ENCODE measurements at places on chromosomes 13 and 19.
A peak's percentile ranks its signal among the peaks of the same experiment; 100 is the strongest.

GRCh38 chr19:38695317-38695683 is 47.9 kb downstream of the ACTN4 start:
- DNase-seq: peak; percentile 16

DNA sequence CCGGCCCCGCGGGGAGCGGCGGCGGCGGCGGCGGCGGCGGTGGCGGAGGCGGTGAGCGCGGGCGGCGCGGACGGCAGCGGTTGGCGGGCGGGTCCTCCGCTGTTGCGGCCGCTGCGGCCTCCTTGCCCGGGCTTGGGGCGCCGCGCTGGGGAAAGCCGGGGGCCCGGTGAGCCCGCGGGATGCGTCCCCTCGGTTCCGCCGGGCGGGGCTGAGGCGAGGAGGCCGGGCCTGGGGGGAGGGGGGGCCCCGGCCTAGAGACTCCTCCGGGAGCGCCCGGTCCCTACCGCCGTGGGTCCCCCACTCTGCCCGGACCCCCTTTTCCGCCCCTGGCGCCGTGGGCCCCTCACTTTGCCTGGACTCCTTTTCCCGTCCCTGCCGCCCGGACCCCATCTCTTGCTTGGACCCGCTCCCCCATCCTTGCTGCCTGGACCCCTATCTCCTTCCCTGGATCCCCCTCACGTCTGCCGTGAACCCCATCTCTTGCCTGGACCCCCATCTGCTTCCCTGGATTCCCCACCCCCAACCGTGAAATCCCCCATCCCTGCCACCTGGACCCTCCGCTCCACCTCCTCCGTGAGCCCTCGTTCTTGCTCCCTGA is 28.6 kb upstream of the NDUFS7 start:
- DNase-seq: no peak

DNA sequence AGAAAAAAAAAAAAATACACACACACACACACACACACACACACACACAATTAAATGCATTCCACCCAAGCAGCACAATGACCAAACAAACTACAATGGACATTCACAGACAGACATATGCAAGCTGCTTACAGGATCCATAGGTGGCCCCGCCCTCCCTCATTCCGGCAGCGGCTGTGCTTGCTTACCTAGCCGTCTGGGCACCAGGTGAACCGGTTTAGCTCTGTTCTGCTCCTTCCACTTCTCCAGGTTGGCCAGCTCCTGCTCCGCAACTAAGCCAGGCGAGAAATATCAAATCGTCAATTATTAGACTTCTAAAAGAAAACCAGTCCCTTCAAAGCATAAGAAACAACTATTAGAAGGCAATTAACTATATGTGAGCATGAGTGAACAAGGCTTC is 23.1 kb downstream of the EPSTI1 start:
- DNase-seq: no peak

DNA sequence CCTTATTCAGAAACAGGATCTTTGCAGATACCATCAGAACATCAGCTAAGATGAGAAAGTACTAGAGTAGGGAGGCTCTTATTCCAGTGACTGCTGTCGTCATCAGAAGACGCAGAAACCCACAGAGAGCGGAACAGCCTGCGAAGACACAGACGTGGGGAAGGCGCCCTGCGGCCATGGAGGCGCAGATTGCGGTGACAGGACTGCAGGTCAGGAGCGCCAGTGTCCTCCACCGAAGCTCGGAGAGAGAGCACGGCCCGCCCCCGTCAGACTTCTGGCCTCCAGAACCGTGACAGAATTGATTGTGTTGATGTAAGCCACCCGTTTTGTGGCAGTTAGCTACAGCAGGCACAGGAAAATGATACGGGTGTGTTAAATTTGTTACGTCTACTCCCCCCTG is 275.5 kb downstream of the EFNB2 start:
- DNase-seq: no peak

DNA sequence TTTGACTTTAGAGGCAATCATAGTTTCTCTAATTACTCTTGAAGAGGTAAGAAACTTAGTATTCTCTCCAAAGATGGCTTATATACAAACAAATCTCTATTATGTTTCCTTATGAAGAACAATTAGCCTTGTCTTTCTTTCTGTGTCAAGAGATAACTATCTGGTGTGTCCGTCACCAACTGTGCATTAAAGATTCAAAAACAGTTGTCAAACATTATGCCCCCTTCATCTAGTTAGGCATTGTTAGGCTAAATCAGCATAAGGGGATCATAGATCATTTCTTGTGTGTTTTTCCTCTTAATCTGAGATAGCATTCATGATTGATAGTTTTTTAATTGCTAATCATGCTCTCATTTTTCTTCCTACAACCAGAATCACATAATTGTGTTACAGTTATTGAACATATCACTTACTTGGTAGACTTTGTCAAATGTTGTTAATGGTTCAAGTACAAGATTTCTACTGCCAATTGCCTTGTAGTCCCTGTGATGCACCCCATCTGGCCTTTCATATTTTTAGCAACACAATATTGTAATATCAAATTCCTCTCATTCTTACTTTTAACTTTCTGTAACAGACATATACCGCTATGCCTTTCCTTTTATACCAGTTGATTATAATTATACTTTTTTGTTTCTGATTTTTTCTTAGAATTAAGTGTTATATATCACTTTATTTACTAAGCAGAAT is 612.7 kb downstream of the SLITRK6 start:
- DNase-seq: no peak

DNA sequence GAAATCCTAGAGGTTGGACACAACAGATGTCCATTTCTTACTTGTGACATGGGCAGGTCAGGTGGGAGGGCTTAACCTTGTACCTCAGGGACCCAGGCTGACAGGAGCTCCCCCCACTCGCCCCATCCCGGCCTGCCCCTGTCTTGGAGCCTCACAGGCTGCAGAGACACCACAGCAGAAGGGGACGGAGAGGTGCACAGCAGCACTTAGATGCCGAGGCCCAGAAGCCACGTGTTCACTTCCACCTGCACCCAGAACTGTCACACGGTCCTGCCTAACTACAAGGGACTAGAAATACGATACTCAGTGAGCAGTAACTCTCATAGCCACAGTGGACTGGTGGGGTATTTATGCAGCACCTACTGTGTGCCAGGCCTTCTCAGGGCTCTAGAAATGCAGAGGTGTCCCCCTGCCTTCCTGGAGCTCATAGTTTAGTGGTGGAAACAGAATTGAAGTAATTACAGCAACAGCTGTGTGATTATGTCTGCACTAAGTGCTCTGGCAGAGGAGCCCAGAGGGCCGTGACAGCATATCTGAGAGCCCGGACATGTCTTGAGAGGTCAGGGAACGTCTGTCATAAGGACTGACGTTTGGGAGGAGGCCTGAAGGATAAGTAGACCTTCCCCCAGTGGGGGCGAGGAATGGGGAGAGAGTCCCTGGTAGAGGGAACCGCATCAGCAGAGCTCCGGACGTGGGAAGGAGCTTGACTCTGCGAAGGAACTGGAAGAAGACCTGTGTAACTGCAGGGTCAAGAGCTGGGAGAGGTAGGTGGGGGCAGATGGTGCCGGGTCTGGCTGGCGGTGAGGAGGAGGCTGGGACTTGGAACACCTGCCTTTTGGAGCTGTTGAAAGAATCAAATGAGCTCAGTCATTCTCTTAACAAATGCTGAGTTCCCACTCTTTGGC is 130.0 kb downstream of the SIPA1L3 start:
- no peak for DNase-seq

DNA sequence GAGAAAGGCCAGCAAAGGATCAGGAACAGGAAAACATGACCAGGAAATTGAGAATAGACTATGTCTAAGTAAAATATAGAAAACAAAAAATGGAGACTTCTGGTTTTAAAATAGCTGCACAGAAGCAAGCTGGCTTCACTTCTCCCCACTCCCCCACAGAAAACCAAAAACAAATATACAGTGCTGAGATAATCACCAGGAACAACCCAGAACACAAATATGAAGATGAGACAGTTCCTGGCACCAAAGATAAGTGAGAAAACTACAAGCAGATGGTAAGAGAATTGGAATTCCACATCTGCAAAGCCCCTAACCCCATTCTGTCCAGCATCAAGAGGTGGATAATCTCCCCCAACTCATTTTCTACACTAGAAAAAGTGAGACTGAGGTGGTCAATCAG is 397.7 kb downstream of the SUCLA2 start:
- DNase-seq: no peak

GRCh38 chr13:94886191-94886590 is 173.8 kb upstream of the SOX21 start:
- no peak for DNase-seq

- DNase-seq: no peak
Measured at GRCh38 chr19:55667958-55668357, 7.1 kb upstream of the EPN1 start.

- DNase-seq: peak; percentile 33
Measured at GRCh38 chr19:58183817-58184215, 955 bp downstream of the ZNF274 start.

DNA sequence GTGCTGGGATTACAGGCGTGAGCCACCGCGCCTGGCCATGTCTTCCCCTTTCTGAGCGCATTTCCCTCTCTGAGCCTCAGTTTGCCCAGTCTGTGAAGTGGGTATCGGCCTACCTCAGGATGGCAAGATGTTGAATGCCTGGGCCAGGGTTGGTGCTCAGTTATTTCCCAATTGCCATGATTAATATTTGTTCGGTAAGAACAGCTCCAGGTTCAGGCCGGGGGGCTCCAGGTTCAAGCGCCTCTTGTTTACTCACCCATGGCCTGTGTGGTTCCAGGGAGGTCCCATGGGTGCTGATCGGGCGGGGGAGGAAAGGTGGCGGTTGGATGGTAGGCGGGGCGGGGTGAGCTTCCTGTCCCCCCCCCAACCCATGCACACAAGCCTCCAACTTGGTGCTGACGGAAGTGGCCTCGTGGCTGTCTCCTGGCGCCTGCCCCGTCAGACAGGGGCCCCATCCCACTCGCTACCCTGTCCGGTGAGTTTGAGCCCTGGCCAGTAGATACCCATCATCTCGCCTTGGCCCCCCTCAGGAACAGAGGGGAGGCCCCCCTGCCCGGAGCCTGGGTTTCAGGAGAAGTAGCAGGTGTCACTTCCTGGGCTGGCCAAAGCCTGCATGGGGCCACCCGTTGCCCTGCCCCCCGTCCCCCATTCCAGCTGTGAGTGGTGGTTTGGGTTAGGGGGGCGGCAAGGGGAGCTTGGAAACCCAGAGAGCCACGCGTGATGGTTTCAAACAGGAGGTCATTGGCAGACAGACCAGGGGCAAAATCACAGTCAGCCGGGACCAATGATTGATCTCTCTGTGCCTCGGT is at the start of gene FCHO1:
TSS of gene FCHO1 (plus strand) at position 375 of the 809 bp plus-strand sequence. CDS start 3,688 bp downstream, outside the sequence.
- DNase-seq: peak; percentile 72

DNA sequence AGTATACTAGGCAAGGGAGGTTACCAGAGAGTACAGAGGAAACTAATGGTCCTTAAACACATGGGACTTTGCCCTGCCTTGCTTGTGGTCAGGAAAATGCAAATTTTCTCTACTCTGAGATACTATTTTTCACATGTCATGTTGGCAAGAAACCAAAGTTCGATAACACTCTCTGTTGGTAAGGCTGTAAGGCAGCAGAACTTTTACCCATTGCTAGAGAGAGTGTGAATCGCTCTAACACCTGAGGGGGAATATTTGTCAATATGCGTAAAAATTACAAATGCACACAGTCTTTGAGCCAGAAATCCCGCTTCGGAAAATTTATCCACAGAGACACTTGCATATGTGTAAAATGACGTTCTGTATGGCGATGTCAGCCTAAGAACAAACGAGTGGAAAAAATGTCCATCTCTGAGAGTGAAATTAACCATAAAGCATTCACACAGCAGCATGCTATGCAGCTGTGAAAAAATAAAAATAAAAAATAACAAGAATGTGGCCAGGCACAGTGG is 9.5 kb upstream of the RFX1 start:
- no peak for DNase-seq

DNA sequence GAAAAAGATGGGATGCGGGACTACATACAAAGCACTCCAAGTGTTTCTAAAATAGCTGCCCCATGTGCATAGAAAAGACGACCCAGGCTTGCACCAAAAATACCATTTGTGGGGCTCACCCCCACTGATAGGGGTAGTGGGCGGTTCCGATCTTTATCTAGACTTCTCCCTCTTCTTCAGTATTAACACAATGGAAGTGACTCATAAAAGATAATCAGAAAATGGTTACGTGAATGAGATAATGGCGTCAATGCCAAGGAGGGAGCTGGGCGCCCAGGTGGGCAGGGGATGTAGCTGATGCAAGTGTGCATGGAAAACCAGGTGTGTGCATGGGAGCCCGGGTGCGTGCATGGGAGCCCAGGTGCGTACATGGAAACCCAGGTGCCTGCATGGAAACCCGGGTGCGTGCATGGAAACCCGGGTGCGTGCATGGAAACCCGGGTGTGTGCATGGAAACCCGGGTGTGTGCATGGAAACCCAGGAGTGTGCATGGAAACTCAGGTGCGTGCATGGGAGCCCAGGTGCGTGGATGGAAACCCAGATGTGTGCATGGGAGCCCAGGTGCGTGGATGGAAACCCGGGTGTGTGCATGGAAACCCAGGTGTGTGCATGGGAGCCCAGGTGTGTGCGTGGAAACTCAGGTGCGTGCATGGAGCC is 32.7 kb downstream of the LAMP1 start:
- no peak for DNase-seq

GRCh38 chr13:19665427-19665859 is 32.0 kb downstream of the MPHOSPH8 start:
- DNase-seq: no peak

- DNase-seq: no peak
Measured at GRCh38 chr19:3514930-3515329, 8.8 kb downstream of the FZR1 start.

DNA sequence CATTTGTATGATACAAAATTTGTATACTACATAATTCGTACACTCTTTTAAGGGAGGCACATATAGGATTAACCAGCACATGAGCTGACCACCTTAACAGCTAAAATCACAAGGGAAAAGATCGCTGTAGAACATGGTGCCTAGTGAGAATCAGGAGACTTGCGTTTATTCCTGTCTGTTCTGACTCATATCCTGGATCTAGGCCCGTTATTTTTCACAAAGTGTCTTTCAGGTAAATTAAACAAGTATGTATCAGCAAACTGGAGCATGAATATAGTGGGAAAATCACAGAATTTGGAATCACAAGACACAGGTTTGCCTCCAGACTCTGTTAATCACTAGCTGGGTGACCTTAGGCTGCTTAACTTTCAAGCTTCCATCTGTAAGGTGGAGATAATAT is 47.5 kb upstream of the ESD start:
- no peak for DNase-seq
